ENCODE measurements at places on chromosomes 5 and 9. TPM values are rescaled to one million over a fixed set of nuclear protein-coding genes. Genes with fewer than 3 reads are reported as not detected.

GRCh38 chr9:27429436-27429835 is 94.7 kb upstream of the IFNK start:
- H3K4me3 ChIP-seq: no peak overlapping the region
- H3K27me3 ChIP-seq: no peaks in the 10 kb centered on the region
- H3K4me1 ChIP-seq: peaks cover 13% of the 10 kb centered on the region
- no peaks in the 10 kb centered on the region for H3K36me3 ChIP-seq
- no peak overlapping the region for H3K27ac ChIP-seq

- H3K27ac ChIP-seq: no peak overlapping the region
- peaks cover 64% of the 10 kb centered on the region for H3K36me3 ChIP-seq
- H3K4me3 ChIP-seq: no peak overlapping the region
- DNase-seq: no peak
- no peaks in the 10 kb centered on the region for H3K27me3 ChIP-seq
Observed at GRCh38 chr5:109863752-109864151, 174.0 kb downstream of the MAN2A1 start.

- no peaks in the 10 kb centered on the region for H3K27me3 ChIP-seq
- H3K4me3 ChIP-seq: no peak overlapping the region
- H3K36me3 ChIP-seq: no peaks in the 10 kb centered on the region
- no peak overlapping the region for H3K27ac ChIP-seq
Observed at GRCh38 chr9:93287189-93287552, 103.2 kb downstream of the WNK2 start.

- no peak overlapping the region for H3K27ac ChIP-seq
- no peaks in the 10 kb centered on the region for H3K27me3 ChIP-seq
- DNase-seq: no peak
- no peaks in the 10 kb centered on the region for H3K4me1 ChIP-seq
- H3K4me3 ChIP-seq: no peak overlapping the region
Observed at GRCh38 chr9:134552349-134552990, 89.1 kb upstream of the COL5A1 start.

DNA sequence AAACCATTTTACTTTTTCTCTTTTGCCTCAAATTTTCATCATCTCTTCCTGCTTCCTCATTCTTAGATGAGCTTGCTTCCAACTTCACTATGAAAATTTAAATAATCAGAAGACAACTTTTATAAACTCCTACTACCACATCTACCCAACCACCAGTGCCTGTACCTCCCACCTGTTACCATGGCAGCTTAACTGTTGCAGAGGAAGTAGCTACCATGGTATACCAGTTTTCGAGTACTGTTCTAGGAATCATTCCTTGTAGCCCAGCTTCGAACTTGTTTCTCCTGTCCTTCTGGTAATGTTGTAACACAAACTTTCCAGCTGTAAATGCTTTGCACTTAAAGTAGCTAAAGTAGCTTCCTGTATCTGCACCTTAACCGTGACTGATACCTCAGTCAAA is 266.8 kb upstream of the NREP start:
- no peak for DNase-seq
- H3K27ac ChIP-seq: no peak overlapping the region
- H3K36me3 ChIP-seq: no peaks in the 10 kb centered on the region
- no peaks in the 10 kb centered on the region for H3K4me1 ChIP-seq
- no peaks in the 10 kb centered on the region for H3K27me3 ChIP-seq

DNA sequence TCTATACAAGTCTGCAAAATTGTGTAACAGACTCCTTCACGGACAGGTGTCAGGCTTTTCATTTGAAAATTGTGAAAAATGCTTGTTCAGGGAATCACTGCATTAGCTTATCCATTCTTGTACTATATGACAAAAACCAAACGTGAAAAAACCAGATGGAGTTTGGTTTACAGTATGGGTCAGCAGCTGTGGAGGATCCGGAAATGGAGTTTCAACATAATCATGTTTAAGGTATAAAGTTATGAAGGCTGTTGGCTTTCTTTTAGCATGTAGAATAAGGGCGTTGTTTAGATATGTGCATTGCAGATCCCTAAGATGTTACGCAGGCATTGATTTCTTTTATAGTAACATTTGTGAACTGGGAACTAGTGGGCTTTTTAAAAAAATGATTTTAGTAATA is 123.8 kb downstream of the GDNF start:
- DNase-seq: no peak
- no peak overlapping the region for H3K27ac ChIP-seq
- H3K27me3 ChIP-seq: no peaks in the 10 kb centered on the region
- H3K36me3 ChIP-seq: peaks cover 5% of the 10 kb centered on the region

GRCh38 chr5:137921931-137922330 is 32.7 kb downstream of the PKD2L2 start:
- no peaks in the 10 kb centered on the region for H3K36me3 ChIP-seq
- no peak overlapping the region for H3K27ac ChIP-seq
- H3K4me1 ChIP-seq: no peaks in the 10 kb centered on the region
- DNase-seq: no peak
- no peaks in the 10 kb centered on the region for H3K27me3 ChIP-seq

Gene NMUR2
- total RNA-seq: not detected

Measured in tibial nerve (tissue), 4 donors.